EL (cell line): ENCODE measurements at places on chromosomes 16 and 17.

DNA sequence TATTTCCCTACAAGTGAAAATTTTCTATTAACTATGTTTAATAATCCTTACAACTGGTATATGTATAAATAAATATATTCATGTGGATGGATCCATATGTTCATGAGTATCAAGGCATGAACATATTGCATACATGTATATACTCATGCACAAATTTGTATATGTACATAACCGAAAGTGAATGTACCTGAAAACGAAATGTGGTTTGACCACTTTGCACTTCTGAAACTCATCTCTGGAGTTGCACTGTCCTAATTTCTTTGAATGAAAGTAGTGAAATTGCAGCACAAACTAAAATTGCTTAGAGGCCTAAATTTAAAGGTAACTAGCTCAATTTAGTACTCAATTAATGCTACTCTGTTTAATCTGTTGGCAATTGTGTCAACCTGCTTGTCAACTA, 27.4 kb upstream of the GNAO1 start:
- no peak for DNase-seq

DNA sequence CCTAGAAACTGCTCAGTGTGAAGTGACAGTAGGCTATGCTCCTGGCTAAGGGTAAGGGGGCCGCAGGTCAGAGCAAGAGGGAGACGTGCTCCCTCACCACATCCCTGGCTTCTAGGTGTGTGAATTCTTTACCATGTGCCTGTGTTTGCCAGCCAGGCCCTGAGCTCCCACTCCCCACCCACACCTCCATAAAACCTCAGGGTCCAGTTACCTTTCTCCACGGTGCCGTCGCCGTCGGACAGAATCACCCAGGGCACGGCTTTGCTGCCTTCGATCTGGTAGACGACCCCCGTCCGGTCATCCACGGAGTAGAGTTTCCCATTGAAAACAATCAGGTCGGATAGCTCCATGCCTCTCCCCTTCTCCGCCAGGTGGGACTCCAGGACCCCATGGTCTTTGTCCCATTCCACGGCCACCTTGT, 12.8 kb downstream of the CANT1 start:
- DNase-seq: no peak

DNA sequence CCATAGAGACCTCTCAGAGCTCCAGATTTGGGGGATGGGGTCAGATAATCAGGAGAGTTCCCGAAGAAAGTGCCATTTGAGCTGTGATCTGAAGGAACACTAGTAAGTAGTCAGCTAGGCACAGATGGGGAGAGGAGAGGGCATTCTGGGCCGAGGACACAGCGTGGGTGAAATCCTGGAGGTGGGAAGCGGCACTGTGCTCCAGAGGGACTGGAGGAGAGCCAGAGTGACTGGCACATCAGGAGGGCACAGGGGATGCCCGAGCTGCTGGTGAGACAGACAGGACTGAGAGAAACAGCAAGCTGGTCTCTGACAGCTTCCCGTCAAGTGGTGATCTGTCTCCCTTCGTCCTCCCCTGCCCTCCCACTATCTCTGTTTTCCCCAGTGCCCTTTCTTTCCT, 40.6 kb downstream of the KNOP1 start:
- DNase-seq: no peak

DNA sequence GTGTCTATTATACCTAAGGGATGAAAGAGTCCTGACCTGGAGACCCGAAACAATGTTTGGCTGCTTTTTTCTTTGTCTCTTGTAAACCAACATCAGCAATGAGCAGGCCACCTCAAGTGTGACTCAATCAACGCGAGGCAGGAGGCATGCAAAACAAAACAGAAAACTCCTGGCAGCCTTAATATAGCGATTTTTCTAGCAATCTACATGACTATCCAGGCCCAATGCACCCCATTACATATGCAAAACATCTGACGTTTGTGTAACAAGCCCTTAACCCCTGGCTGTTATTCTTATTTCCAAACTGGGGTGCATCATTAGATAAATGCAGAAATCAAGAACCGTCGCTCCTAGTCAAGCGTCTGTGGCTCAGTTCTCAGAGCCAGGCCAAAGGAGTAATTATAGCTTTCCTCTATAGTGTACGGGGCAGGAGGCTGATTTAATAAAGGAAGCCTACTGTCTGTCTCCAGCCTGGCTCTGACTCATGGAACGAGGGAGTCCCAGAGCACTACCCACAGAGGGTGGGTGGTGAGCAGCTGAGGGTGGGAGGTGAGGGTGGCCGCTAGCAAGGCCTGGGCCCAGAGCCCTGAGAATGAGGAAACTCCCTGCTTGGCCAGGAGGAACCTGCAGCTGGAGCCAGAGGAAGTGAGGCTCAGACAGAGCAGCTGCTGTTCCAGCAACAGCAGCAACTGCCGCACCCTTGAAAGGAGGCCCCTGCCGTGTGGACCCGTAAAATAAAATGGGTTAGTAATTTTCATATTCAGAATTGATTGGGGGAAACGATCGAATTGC, 43.9 kb downstream of the CHD9 start:
- peak; percentile 91 for DNase-seq

DNA sequence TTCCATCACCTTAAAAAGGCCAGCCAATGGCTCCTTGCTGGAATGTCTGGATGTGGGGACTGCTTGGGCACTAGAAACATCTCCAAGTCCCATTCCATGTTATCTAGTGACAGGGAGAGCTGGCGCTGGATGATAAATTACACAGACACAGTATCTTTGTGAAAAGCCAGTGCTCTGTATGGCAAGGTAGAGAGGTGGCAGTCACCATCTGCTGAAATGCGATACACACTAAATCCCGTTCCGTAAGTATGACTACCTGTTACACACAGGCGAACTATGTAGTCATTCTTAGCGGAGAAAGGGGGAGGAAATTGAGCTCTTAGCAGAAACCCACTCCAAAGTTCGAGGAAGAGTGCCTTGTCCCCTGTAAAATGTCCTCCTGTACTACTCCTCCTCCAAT, 81.0 kb upstream of the MYOCD start:
- no peak for DNase-seq

DNA sequence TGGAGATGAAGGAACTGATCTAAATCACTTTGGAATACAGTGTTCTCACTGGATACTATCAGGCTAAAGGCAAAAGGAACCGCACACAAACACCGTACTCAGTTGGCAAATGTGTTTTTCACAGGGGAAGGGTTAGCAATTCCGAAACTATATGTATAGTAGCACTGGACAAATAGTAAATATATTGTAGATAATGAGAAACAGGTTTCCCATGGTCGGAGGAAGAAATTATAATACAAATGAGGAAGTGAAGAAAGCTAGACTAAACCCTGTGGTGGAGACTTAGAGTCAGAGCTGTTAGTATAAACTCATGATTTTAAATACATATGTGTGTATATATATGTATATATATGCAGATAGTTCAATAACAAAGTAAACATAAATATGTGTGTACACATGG, 414.1 kb upstream of the SALL1 start:
- DNase-seq: no peak

DNA sequence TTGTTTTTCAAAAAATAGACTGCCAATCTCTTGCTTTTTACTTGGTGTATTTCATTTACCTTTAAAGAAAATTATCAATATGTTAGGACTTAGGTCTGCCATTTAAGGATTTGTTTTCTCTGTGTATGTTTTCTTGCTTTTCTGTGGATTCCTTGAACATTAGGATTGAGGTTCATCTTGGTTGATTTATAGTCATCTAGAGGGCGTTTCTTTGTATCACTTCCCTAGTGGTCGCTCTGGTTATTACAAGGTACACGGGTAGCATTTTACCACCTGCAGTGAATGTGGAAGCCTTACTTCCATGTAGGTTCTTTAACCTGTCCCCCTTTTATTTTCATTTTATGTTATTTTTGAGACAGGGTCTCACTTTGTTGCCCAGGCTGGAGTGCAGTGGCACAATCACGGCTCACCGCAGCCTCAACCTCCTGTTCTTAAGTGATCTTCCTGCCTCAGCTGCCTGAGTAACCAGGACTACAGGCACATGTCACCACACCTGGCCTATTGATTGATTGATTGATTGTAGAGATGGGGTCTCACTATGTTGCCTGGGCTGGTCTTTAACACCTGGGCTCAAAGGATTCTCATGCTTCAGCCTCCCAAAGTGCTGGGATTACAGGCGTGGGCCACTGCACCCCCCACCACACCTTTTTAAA, 35.2 kb upstream of the CBX4 start:
- DNase-seq: peak; percentile 22

DNA sequence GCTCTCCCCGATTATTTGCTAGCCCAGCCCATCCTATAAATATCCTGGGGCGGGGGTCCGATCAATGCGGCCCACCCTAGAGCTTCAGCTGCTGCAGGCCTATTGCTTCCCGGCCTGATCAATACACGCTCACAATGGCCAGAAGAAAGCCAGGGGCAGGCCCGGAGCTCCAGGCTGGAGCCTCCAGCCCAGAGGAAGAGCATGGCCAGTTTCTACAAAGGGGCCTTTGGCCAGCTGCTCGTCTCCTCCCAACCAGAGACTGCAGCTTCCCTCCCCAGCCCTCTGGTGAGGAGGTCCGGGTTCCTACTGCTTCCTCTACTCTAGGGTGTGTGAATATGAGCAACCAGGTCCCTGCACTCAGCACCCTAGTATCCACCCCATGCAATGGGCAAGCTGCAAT, 36.7 kb downstream of the SALL1 start:
- DNase-seq: no peak

GRCh38 chr16:734208-734980, 6.4 kb downstream of the CIAO3 start:
- no peak for DNase-seq

- DNase-seq: no peak
Observed at GRCh38 chr17:50948711-50949110, 82.6 kb upstream of the TOB1 start.

- no peak for DNase-seq
Observed at GRCh38 chr16:76913046-76913445, 277.9 kb upstream of the MON1B start.

DNA sequence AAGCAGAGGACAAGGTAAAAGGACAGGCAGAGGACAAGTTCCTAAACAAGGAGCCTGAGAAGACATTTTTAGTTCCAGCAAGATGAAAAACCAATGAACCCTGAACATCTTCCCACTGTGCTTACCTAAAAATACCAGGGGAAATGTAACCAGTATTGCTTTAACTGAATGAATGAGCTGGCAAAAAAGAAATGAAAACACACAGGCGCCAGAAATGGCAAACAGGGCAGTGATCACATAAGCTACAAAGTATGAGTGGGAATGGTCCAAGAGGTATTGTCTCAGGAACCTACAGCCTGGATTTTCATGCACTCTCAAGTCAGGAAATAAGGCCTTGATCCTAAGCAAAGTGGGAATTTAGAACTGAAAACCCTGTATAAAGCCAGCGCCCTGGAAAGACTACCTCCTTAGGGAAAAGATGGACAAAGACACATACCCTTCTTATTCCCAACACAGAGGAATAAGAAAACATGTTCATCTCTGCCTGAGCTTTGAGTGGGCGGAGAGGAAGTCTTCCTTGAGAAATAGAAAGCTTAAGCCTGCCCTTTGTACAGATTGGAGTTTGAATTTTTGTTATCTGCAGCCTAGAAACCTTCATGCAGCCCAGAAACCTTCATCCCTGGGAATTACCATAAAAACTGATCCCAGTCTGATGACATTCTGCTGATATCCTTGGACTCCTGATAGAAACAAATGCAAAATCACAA, 2.1 kb downstream of the CMTM2 start:
- no peak for DNase-seq

GRCh38 chr16:58198803-58199411, 1.0 kb upstream of the CSNK2A2 start:
- no peak for DNase-seq

DNA sequence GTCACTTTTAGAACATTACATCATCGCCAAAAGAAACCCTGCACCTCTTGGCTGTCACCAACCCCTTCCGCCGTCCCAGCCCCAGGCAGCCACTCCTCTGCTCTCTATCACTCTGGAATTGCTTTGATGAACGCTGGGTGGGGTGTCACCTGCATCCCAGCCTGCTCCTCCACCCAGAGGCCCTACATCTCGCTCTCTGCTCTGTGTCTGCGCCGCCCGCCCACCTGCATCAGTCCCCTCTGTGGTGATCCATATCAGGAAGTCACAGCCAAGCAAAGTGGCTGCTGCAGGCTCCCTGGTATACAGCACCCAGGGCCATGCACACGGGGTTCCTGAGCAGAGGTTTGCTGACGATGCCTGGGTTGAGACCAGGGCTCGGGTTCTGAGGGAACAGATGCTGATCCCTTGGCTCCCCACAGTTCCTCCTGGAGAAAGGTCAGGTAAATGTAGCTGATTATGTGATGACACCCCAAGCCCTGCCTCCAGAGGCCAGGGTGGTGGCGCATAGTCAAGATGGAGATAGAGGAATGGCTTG, 30.8 kb downstream of the MPRIP start:
- DNase-seq: no peak

DNA sequence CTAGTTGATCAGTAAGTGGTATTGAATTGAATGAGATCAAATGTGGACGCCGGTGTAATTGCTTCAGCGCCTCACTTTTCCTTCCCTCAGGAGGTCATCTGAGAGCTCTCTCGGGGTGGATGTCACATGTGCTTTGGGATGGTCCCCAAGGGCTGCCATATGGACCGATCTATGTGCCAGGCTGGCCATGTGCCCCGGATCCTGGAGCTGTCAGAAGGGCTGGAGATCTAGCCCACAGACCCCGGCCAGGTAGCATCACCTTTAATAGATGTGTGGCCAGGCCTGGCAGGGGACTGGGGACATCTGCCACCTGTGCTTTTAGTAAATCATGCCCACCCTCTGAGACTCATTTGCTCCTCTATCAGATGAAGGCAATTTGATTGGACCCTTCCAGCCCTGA, 95.3 kb upstream of the CRHR1 start:
- DNase-seq: no peak

DNA sequence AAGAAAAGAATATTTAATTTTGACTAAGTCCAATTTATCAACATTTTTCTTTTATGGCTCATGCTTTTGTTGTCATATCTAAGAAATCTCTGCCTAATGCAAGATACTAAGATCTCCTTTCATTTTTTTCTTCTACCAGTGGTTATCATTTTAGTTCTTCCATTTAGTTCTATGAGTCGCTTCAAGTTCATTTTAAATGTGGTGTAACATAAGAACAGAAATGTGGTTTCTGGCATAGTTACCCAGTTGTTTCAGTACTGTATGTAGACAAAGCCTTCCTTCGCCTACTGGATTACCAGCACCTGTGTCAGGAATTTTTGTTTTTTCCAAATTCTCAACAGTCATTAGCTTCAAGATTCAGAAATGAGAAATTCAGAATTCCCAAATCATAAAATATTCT, 175.7 kb downstream of the PARN start:
- DNase-seq: peak; percentile 45

DNA sequence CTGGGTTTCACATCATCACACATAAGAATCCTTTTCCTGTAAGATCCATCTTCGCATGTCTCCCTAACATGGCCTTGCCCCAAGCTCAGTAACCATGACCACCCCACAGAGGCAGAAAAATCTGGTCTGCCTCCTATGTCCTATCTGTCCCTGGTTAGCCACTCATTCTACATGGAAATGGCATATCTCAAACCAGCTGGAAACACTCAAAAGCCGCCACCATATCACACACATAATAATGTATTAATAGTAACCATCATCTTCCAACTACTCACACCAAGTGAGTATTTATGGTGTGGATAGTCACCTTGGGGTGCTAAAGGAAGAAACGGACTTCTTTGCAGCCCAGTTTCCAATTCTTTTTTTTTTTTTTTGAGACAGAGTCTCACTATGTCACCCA, 11.4 kb downstream of the FAM117A start:
- no peak for DNase-seq
